ENCODE measurements at places on chromosomes 5 and 9.
A peak's percentile ranks its signal among the peaks of the same experiment; 100 is the strongest.

GRCh38 chr9:98569491-98569890 is 139.2 kb downstream of the GABBR2 start:
- no peak for DNase-seq

DNA sequence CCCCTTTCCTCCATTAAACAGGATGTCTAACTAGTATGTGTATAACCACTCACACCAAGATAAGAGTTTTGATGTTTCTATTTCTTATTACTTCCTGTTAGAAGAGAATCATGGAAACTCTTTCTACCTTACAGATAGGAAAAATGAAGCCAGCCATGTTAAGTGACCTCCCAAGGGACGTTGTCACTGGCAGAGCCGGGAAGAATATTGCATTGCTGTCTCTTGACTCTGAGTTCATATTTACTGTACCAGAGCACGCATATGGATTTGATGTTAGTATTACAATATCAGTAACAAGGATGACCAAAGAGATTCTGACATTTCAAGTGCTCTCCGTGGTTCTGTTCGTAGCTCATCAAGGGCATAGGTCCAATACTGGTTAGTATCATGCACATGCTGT is 12.5 kb upstream of the C5orf63 start:
- DNase-seq, result no peak

GRCh38 chr5:139903795-139904565 is 108.4 kb downstream of the PSD2 start:
- DNase-seq, result peak; percentile 78

GRCh38 chr9:106885451-106885850 is 22.5 kb downstream of the ZNF462 start:
- no peak for DNase-seq

DNA sequence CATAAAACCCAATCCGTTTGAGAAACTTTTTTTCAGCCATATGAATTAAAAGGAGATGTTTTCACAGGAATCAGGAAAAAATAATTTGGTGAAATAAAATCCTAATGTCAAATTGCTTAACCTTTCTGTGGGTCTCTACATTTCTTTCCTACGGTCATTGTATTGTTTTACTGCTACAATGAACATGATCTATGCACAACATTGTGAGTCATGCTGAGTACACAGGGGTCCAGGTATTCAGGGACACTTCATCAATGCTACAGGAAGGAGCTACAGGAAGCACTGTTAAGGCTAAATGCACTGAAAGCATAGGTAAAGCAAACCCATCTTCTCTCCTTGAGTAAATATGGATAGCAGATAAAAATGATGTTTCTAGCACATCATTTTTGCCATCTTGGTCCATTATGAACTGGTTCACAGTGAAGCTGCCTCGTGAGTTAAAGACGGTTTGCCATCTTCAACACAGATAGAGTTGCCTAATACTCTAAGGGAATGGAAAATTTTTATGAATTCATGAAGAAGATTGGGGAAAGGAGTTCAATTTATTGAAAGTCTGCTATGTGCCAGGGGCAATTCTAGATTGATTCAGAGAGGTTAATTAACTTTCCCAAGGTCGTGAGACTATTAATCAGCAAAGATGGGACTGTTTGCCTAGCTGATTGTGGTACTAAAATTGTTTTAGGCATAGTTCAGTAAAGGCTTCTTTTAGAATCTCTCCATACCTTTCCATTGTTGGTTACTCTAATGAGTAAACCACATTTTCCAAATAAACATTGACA is 85.5 kb downstream of the DIRAS2 start:
- DNase-seq, result no peak

DNA sequence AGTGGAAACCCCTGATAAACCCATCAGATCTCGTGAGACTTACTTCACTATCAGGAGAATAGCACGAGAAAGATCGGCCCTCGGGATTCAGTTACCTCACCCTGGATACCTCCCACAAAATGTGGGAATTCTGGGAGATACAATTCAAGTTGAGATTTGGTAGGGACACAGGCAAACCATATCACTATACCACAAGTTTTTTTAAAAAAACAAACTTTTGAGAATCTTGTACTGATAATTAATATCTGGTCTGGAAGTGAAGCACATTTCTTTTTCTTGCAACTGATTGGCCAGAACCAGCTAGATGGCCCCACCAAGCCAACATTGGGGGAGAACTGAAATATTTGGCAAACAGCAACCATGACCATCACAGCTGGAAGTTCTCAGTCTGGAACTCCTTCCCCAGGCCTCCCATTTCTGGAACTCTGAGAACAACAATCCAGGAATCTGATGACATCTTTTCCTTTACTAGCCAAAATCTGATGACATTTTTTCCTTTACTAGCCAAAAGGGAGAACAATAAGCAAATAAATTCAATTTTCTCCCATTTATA is 51.8 kb upstream of the CDKN2B start:
- no peak for DNase-seq

GRCh38 chr5:78927657-78928282 is 57.3 kb downstream of the ARSB start:
- DNase-seq, result no peak

DNA sequence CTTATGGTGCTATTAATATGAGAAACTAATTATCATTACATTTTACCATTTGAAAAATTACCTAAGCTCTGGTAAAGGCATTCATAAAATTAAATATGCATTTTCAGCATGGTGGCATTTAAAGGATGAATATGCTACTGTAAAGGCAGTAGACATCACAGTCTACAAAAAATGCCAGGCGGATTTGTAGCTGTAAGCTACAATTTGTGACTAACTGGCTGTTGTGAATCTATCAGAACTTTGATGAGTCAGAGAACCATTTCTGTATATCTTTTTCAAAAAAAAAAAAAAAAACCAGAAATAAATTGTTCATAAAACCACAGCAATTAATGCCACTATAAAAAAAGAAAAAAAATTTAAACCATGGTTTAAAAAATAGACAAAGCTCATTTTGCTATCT is 186.3 kb downstream of the NFIB start:
- no peak for DNase-seq

- no peak for DNase-seq
These were observed 27.8 kb upstream of the SLC44A1 start for GRCh38 chr9:105216440-105217178.

- DNase-seq, result peak; percentile 78
These were observed 9.6 kb upstream of the AMBP start for GRCh38 chr9:114087721-114088120.

DNA sequence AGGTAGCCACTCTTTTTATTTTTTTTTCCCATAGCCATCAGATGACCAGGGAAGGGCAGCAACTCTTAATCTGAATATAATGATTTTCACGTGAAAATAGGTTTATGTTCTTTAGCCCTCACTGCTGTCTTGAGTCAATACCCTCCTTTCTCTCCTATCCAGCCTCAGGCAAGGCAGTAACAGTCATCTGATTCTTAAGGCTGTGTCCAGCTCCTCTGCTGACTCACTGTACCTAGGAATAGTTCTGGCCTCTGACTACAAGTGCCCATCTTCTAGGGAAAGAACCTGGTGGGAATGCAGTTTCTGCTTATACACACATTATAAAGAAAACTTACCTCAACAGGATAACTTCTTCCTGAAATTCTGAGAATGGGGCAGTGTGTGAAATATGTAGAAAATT is 30.7 kb downstream of the DHX29 start:
- no peak for DNase-seq

GRCh38 chr5:81558188-81558587 is 164.3 kb upstream of the ACOT12 start:
- no peak for DNase-seq

DNA sequence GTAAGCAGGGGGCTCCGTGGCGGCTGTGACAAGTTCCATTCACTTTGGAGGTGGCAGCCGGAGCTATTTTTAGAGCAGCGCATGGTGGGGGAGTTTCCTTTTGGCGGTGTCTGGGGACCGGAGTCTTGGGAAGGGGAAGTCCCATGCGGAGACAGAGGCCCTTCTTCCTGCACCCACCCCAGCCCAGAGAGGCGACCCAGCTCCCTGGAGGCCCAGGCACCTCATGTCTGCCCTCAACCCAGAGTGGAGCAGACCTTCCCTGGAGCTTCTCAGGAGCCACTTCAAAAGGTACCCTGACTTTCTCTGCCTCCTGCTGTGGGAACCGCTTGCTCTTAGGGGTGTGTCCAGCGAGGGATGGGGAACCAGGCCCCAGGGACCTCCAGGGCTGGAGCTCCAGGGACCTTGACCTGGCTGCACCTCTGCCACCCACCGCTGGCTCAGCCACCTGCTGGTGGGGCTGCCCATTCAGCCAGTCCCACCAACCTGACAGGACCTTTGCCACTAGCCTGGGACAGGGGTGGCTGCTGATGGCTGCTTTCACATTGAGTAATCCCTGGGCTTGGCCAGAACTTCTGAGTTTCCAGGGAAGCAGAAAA is 34.1 kb downstream of the NEK6 start:
- DNase-seq, result no peak

DNA sequence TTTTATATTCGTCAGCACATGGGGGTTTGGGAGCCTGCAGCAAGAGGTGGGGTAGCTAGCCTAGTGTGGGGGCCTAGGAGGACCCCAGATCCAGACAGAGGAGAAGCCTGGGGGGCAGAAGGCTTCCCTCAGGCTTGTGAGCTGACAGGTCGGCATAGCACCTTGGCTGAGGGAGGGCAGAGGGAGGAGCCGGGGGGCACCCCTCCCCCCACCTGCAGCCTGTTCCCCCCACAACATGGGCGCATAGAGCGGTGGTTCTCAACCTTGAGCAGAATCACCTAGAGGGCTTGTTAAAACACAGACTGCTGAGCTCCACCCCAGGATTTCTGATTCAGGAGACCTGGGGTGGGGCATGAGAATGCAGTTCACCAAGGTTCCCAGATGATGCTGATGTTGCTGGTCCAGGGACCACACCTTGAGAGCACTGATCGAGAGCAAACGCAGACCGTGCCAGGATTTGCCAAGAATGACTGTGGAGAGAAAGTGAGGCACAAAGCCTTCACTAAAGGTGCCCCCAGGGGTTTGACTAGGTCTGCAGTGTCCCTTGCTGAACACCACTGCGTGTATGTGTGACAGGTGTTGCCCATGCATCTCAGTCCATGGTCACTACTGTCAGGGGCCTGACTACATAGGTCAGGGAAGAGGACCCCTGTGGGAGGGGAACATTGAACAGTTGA is 163.3 kb downstream of the MACROH2A1 start:
- no peak for DNase-seq

Measured in lower leg skin (tissue), 4 donors.